ENCODE measurements at places on chromosomes 11 and 22.

DNA sequence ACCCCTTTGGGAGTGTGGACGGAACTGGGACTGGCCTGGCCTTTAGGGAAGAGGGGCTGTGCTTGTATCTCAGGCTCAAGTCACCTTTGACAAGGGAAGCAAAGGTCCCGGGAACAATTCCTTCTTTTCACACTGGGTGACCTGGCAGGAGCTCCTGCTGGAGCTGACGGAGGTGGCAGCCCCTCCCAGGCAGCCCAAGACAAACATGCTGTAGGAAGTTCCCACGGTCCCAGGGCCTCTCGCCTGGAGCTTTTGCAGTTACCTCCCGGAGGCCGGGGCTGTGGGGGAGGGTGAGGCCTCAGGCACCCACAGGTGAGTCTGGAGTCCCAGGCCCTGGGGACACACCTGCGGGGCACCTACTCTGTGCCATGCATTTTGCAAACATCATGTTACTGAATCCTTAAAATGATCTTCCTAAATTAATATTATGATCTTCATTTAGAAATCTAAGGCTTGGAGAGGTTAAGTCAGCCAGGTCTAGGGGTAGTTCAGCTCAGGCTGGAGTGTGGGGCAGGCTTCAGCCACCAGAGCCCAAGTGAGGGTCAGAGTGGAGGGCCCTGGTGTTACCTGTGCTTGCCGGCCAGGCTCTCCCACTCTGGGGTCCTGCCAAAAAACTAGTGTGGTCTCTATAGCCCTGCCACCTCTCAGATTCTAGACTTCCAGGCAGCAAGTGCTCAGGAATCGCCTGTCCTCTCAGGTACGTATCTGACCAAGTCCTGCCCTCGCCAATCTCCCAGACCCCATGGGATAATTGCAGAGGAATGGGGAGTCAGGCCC, 15.7 kb upstream of the MYEOV start:
- no peak for DNase-seq

DNA sequence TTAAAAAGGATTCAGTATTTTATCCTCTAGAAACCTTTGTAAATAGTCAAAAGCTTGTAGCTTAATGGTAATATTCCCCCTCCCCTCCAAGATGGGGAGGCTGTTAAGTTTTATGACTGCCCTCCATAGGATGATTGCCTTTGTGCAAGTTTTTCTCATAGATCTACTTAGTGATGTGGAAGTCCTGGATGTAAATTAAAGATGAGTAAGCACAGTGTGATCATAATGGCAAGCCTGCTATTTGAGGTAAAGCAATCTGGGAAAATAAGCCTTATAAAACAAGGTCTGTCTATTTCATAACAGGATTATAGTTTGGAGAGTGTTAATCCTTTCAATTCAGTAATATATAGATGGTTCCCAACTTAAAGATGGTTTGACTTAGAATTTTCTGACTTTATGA, 216.3 kb downstream of the DDX10 start:
- DNase-seq, result no peak

DNA sequence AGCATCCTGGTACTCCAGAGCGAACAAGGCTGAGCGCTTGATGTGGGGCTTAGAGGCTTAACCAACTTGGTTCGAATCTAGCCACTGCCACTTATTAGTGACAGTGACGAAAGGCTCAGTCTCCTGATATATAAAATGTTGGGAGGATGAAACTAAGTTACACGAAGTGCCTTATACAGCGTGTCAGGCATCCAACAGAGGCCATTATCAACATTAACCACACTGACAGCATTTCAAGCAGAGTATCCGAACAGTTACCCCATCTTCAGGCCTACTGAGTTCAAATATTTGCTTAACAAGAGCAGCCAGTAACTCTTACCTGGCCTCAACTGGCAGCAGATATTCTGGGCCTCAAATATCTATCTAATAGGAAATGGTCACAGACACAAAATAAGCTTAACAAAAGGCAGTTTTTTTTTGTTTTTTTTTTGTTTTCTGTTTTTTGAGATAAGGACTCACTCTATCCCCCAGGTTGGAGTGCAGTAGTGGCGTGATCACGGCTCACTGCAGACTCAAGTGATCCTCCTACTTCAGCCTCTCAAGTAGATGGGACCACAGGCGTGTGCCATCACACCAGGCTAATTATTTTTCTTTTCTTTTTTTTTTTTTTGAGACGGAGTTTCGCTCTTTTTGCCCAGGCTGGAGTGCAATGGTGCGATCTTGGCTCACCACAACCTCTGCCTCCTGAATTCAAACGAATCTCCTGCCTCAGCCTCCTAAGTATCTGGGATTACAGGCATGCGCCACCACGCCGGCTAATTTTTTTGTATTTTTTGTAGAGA, 2.9 kb downstream of the SERPIND1 start:
- DNase-seq, result no peak

DNA sequence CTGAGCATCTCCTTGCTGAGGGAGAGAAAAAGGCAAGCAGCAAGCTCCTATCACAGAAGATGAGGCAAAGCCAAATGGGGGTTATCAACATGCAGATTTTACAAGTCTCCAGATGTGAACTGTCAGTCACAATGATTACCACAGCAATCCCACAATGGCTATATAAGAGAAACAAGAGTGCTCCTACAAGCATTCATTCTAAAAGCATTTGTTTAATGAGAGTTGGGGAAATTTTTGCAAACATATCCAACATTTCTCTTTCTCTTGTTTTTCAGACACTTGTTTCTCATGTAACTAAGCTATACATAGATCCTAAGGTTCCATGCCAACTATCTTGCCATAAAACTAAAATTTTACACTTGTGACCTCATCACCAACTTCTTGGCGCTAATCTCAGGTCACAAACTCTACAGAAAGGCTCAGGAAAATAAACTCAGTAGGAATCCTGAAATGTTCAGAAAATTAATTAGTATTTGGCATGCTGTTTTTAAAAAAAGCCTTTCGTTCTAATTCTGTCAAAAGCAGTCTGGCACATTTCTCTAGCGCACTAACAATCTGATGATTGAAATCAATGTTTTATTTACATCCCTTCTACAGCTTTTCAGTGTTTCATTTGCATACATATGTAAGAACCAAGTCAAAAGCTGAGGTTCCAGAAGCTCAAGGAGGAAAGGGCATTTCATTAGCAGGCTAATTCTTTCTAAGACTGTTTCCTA, 199.5 kb downstream of the TTC28 start:
- no peak for DNase-seq

DNA sequence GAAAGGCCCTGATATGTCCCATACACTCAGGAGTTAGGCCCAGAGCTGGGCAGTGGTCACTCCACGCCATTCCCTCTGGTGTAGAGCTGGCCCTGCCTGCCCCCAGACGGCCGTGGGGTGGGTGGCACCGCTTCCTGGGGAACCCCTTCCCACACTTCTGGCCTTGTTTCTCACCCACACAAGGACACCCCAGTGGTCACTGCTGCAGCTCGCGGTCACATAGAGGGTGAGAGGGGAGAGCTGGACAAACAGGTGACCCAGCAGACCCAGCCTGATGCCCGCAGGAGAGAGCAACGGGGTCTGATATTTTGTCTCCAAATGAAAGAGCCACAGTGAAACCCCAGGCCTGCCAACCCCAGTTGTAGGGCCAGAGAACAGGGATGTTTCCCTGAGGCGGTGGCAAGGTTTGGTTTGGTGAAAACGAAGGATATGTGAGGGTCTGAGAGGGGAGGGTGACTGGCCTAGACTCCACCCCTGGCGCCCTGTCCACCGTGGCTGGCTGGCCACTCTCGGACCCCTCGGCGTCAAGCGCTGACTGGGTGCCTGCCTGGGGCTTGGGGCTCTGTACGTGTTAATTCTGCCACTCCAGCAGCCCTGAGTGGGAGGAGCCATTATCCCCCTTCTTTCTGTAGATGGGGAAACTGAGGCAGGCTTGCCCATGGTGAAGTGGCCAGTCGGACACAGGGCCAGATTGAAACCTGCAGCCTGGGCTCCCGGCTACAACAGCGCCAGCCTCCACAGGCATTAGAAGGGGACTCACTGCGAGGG, 71.0 kb upstream of the PPARA start:
- DNase-seq, result no peak

DNA sequence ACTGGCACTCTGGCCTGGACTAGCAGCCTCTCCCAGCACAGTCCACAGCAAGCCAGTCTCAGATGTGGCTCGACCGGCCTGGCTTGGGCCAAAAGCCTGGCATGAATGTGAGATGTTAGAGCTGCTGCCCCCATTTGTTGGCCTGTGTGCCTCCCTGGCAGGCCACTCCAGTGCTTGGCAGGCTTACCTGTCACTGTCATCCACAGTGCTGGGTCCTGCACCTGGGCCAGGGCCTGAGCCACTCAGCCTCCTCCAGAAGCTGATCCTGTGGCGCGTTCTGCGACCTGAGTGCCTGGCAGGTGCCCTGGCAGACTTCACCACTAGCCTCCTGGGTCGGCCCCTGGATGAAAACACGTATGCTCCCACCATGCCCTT, 36.1 kb downstream of the RRP8 start:
- no peak for DNase-seq

DNA sequence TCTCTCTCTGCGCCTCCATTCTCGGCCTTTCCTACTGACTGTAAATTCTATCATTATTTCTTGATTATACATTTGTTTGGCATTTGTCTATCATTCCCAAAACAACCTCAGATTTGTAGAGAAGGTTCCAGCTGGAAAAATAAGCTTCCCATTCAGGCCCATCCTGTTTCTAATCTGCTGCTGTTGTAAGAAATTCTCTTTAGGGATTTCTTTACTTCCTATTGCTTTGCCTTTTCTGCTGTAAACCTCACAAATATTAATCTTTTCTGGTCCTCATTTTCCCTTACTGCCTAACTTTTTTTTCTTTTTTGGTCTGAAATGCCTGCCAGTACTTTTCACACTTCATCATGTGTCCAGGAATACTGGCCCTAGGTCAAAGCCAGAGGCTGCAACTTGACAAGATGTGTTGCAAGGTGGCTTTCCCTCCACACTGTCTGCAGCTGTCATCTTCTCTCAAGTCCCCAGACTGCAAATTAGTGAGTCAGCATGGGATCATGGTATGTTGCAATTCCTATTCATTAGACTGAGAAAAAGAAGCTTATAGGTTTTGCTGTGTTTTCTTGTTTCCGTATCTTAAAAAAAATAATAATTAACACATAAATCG, 858.7 kb upstream of the CHORDC1 start:
- DNase-seq, result no peak

- DNase-seq, result peak; percentile 29
Measured at GRCh38 chr11:121328176-121328966, 35.8 kb downstream of the SC5D start.

DNA sequence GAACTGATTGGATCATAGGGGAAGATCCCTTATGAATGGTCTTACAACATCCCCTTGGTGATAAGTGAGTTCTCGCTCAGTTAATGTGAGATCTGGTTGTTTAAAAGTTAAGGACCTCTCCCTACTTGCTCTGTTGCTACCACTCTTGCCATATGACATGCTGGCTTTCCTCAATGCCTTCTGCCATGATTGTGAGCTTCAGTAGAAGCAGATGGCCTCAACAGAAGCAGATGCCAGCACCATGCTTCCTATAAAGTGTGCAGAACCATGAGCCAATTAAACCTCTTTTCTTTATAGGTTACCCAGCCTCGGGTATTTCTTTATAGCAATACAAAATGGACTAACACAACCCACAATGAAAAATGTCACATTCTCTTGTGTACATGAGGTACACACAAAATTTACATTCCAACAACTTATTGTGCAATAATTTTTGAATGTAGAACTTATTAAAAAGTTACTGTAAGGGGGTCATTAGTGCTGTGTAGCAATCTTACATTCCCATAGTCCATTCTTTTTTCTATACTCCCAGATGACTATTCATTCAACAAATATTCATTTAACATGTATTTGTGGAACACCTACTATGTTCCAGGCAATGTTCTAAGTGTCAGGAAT, 10.3 kb downstream of the CYP2R1 start:
- DNase-seq, result no peak

DNA sequence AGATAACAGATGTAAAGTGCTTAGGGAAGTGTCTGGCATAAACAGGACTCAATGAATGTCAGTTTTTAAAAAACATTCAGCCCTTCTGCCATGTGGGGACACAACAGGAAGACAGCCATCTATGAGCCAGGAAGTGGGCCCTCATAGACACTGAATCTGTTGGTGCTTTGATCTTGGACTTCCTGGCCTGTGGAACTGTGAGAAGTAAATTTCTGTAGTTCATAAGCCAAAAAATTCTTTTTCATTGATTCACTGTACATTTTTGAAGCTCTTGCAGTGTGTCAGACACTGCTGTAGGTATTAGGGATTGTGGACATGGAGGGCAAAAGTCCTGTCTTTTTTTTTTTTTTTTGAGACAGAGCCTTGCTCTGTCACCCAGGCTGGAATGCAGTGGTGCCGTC, 188.6 kb downstream of the HIPK3 start:
- no peak for DNase-seq
